Fibroblast of skin of scalp (primary cell): ENCODE measurements at places on chromosomes 16 and 17.

DNA sequence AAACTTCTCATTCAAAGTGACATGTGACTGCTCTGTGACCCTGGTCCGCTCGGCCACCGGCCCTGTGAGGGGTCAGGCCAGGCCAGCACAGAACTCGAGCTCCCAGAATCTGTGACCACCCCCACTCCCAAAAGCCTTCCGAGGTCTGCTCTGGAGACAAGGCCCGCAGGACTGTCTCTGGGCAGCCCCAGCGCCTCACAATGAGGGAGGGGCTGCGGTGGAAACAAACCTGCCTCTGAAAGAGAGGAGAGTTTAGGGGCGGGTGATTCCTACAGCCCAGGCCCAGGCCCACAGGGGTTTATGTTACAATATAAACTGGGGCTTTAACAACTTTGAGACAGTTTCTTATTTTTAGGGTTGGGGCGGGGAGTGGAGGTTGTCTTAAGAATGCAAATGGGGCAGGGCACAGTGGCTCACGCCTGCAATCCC lies 19.9 kb downstream of the IGFBP4 start:
- DNase-seq: no peak

- no peak for DNase-seq
Measured at GRCh38 chr17:76752006-76752405, 14.1 kb downstream of the MFSD11 start.

GRCh38 chr17:67834634-67835033 lies 9.3 kb downstream of the BPTF start:
- no peak for DNase-seq

- peak; percentile 68 for DNase-seq
Measured at GRCh38 chr16:80283466-80284392, 257.1 kb upstream of the DYNLRB2 start.
